Pancreas (tissue), 10 donors: ENCODE measurements at places on chromosomes 5 and 9. TPM values are rescaled to one million over a fixed set of nuclear protein-coding genes. Genes with fewer than 3 reads are reported as not detected.

The BDP1 gene
- total RNA-seq: 7.6 TPM

The OLFM1 gene
- 7.9 TPM for total RNA-seq

The AQP3 gene
- total RNA-seq: 18.3 TPM

The C1QTNF3 gene
- 3.2 TPM for total RNA-seq

The GFPT2 gene
- total RNA-seq: 3.1 TPM

The ZNF354C gene
- 4.4 TPM for total RNA-seq

The B4GALT1 gene
- 25.4 TPM for total RNA-seq

The TRPM6 gene
- 0.14 TPM for total RNA-seq

The HMCN2 gene
- total RNA-seq: 1.2 TPM

The CERCAM gene
- 19.4 TPM for total RNA-seq
